Activated CD8-positive, alpha-beta memory T cell treated with anti-CD3 and anti-CD28 coated beads for 1 hour (primary cell): ENCODE measurements at places on chromosomes 5 and 9.

- DNase-seq = no peak
Observed at GRCh38 chr5:176693477-176693851, 46.2 kb downstream of the TSPAN17 start.

DNA sequence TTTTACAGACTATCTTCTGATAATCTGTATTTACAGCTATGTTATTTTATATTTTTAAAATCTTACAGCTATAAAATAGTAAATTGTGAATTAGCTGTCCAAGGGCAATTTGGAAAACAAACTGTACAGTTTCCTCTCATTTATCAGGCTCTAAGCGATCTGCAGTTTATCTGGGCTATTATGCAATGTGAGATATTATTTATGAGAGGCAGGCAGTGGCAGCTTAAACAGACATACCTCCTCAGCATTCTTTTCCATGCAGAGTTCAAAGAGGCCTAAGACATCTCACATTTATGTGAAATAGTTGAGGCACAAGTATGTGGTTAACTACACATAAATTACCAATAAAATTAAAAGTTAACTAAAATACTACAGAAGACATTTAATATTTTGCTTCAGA lies 10.2 kb downstream of the NIPSNAP3B start:
- no peak for DNase-seq

- no peak for DNase-seq
Observed at GRCh38 chr5:3736926-3737325, 141.3 kb downstream of the IRX1 start.

DNA sequence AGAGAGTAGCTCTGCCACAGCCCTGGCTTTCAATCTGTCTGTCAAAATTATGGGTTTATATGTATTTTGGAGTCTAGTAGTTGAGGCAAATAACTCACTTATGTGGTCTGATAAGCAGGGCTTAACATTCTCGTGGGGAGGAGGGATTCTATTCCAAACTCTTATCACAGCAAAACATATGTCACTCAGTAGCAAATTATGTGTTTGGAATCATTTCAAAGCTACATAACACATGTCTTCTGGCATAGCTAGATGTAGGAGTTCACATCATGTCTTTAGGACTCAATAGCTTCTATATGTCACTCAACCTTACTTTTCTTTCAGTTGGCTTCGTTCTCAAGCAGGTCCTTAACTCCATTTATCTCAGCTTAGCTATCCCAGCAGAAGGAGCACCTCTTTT lies 144.5 kb upstream of the SEMA6A start:
- no peak for DNase-seq

DNA sequence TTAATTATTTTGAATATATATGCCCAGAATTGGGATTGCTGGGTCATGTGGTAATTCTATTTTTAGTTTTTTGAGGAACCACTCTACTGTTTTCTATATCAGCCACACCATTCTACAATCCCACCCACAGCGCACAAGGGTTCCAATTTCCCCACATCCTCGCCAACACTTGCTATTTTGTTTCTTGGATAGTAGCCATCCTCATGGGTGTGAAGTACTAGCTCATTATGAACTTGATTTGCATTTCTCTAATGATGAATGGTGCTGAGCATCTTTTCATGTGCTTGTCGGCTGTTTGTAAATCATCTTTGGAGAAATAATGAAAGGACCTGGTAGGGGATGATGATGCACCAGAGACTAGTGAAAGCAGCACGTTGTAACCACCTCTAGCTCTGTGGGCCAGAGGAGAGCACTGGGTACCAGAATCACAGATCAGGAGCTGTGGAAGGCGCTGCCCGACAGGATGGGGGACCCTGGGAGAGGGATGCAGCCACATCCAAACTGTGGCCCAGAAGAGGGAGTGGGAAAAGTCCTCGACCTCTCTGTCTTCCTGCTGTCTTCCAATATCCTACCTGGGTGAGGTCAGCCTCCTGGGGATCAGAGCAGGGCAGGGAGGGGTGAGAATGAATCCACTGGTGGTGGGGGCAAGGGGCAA lies 155.4 kb downstream of the RGS3 start:
- DNase-seq = no peak
